Prostate gland (tissue), 2 donors: ENCODE measurements at places on chromosomes 11 and 22. TPM values are rescaled to one million over a fixed set of nuclear protein-coding genes. Genes with fewer than 3 reads are reported as not detected.

- no peak overlapping the region for H3K27ac ChIP-seq
- H3K4me3 ChIP-seq = no peak overlapping the region
- H3K4me1 ChIP-seq = no peaks in the 10 kb centered on the region
Measured at GRCh38 chr11:119650251-119650650, 78.7 kb downstream of the NECTIN1 start.

OR8A1 gene
- not detected for total RNA-seq

GRCh38 chr22:48742556-48743343, 1084.9 kb downstream of the BRD1 start:
- H3K27me3 ChIP-seq = no peaks in the 10 kb centered on the region
- H3K36me3 ChIP-seq = no peaks in the 10 kb centered on the region
- H3K4me3 ChIP-seq = no peak overlapping the region
- no peaks in the 10 kb centered on the region for H3K4me1 ChIP-seq
- DNase-seq = no peak

DNA sequence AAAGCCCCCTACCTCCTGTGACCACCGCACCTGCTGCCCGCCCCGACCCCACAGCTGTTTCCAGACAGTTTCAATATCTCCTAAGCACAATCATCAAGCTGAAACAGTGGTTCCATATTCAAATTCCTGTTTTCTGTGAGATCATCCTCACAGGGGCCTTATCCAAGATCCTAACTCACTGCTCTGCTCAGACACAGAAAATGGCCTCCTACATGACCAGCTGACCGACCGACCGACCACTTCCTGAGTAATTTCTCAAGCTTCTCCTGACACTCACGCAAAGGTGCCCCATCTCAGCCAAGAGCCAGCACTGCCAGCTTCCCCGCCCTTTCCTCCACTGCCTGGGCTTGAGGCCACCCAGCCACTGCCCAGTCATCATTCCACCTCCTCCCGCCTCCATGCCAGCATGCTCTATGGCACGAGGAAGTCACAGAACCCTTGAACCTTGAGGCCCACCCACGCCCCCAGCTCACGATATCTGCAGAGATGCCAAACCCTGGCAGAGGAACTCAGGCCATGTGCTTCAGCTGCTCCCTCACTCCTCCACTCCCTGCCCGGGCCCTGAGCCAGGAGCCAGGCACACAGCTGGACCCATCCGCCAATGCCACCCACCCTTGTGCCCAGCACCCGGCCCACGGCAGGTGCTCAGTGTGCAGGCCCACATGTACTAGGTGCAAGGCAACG, 14.0 kb downstream of the KIAA0930 start:
- DNase-seq = no peak
- H3K4me1 ChIP-seq = peaks cover 12% of the 10 kb centered on the region
- no peaks in the 10 kb centered on the region for H3K36me3 ChIP-seq
- H3K27ac ChIP-seq = peak overlapping the region; percentile 55
- no peaks in the 10 kb centered on the region for H3K27me3 ChIP-seq
- H3K4me3 ChIP-seq = no peak overlapping the region

- no peaks in the 10 kb centered on the region for H3K36me3 ChIP-seq
- H3K4me3 ChIP-seq = no peak overlapping the region
- no peaks in the 10 kb centered on the region for H3K27me3 ChIP-seq
- H3K4me1 ChIP-seq = peaks cover 35% of the 10 kb centered on the region
Measured at GRCh38 chr22:46452195-46453005, 85.0 kb downstream of the CELSR1 start.

PNPLA5 gene
- total RNA-seq = not detected

- no peaks in the 10 kb centered on the region for H3K27me3 ChIP-seq
- DNase-seq = no peak
- no peak overlapping the region for H3K4me3 ChIP-seq
- peaks cover 18% of the 10 kb centered on the region for H3K36me3 ChIP-seq
Measured at GRCh38 chr11:65636108-65637031, 1.5 kb upstream of the SIPA1 start.

SLC22A25 gene
- total RNA-seq = not detected

GRCh38 chr11:32034149-32034548, 56.7 kb upstream of the RCN1 start:
- H3K27ac ChIP-seq = no peak overlapping the region
- no peak for DNase-seq
- no peaks in the 10 kb centered on the region for H3K4me1 ChIP-seq
- H3K27me3 ChIP-seq = no peaks in the 10 kb centered on the region
- H3K4me3 ChIP-seq = no peak overlapping the region

DNA sequence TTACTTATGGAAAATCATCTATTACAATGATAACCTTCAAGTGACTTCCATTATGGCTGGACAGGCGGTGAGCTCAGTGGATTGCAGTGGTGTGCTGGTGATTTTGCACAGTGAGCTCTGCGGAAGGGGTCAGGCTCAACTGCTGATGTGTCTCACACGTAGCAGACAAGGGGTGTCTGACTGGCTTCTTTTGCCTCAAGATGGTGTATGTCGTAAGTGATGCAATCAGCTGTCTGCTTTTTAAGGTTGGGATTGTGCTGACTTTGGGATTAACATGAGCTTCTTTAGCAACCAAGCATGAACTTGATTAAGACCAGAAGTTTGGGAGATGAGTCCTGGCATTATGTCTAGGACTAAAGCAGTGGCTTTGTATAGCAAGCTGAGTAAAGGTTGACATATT, 49.5 kb downstream of the POLD3 start:
- no peaks in the 10 kb centered on the region for H3K27me3 ChIP-seq
- H3K4me1 ChIP-seq = no peaks in the 10 kb centered on the region
- no peak overlapping the region for H3K27ac ChIP-seq
- DNase-seq = no peak
- H3K36me3 ChIP-seq = no peaks in the 10 kb centered on the region

DNA sequence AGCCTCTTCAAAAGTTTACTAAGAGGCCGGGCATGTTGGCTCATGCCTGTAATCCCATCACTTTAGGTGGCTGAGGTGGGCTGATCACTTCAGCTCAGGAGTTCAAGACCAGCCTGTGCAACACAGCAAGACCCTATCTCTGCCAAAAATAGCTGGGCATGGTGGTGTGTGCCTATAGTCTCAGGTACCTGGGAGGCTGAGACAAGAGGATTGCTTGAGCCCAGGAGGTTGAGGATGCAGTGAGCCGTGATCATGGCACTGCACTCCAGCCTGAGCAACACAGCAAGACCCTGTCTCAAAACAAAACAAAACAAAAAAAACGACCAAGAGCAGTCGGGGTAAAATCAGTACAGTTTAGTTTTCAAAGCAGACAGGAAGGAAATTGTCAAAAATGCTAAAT, 4.7 kb upstream of the ADSL start:
- no peaks in the 10 kb centered on the region for H3K27me3 ChIP-seq
- DNase-seq = no peak
- no peak overlapping the region for H3K4me3 ChIP-seq
- no peaks in the 10 kb centered on the region for H3K4me1 ChIP-seq
- H3K27ac ChIP-seq = no peak overlapping the region

SORL1 gene
- 77.4 TPM for total RNA-seq

- no peaks in the 10 kb centered on the region for H3K36me3 ChIP-seq
- H3K4me1 ChIP-seq = no peaks in the 10 kb centered on the region
- DNase-seq = no peak
- H3K27ac ChIP-seq = no peak overlapping the region
- no peaks in the 10 kb centered on the region for H3K27me3 ChIP-seq
Measured at GRCh38 chr22:17366830-17367229, 2.4 kb upstream of the CECR2 start.

DNA sequence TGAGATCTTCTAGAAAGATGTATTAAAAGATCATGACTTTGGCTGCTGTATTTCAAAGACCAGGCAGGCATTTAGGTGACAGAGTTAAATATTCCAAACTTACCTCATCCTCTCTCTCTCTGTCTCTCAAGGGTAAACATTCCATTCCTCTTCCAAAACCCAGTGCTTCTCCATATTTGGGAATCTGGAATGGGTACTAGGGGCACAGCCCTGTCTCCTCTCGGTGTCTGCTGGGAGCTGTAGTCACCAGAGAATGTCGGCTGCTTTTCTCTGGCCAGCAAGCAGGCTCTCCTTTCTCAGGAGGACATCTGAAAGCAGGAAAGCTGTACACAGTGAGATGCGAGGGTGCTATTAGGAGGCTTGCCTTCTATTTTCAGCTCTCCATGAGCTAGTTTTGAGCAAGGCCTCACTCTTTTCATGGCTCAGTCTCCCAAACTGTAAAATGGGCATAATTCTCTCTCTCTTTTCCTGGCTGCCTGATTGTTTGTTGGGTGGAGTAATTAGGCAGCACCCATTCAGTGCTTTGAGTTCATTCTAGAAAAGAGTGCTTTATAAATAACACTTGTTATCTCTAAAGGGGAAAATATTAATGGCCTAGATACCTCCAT, 9.3 kb upstream of the PEX26 start:
- H3K36me3 ChIP-seq = no peaks in the 10 kb centered on the region
- no peaks in the 10 kb centered on the region for H3K27me3 ChIP-seq
- no peak for DNase-seq
- peak overlapping the region; percentile 84 for H3K27ac ChIP-seq
- H3K4me1 ChIP-seq = peaks cover 11% of the 10 kb centered on the region
- H3K4me3 ChIP-seq = no peak overlapping the region

- H3K4me1 ChIP-seq = no peaks in the 10 kb centered on the region
- H3K4me3 ChIP-seq = peak overlapping the region; percentile 41
- no peaks in the 10 kb centered on the region for H3K27me3 ChIP-seq
- no peaks in the 10 kb centered on the region for H3K36me3 ChIP-seq
- H3K27ac ChIP-seq = no peak overlapping the region
- peak; percentile 49 for DNase-seq
Measured at GRCh38 chr22:21657360-21658032, 8.3 kb upstream of the PPIL2 start.

TREH gene
- not detected for total RNA-seq

DNA sequence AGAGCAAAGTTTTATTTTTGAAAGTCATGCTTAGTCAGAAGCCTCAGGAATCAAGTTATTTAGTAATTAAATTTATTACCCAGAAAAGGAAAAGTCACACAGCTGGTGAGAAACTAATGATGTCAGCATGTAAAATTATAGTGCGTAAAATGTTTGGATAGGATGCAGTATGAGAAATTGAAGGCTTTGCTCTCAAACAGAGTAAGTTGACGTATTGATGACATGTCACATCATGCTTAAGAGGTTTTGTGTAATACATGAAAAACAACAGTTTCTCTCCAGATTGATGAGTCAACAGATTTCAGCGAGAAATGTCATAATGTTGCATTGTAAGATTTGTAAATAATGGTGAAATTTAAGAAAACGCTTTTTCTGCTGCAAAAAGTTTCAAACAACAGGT, 769.8 kb downstream of the METTL15 start:
- no peak for DNase-seq
- H3K27ac ChIP-seq = no peak overlapping the region
- H3K4me3 ChIP-seq = no peak overlapping the region
- no peaks in the 10 kb centered on the region for H3K4me1 ChIP-seq
- no peaks in the 10 kb centered on the region for H3K27me3 ChIP-seq

DNA sequence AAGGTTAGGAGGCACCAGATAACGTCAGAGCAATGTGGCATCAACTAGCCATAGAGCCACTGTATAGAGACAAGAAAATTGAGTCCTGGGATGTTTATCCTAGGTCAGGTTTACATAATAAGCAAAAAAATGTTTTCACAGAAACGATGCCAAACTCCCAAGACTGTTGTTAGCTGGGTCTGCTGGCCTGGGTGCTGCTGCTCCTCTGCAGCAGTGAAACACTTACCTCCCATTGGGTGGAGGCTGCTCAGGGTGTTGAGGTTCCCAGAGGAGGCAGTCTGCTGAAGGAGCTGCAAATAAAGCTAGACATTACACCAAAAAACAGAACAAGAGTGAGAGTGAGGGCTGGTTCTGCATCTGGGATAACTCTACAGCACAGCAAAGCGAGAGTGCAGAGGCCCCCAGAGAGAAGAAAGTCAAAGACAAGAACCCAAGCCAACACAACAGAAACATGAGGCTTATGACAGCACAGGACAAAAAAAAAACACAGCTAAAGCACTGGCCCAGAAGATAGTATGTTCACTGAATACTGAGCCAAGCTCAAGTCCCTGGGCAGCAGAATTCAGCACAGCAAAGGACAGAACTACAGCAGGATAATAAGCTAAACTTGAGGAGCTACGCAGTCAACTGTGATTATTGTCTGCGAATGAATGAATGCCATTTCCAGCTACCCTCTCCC, 29.9 kb upstream of the RAPSN start:
- no peak for DNase-seq
- no peaks in the 10 kb centered on the region for H3K4me1 ChIP-seq
- no peak overlapping the region for H3K4me3 ChIP-seq
- H3K27me3 ChIP-seq = no peaks in the 10 kb centered on the region
- no peak overlapping the region for H3K27ac ChIP-seq
- peaks cover 10% of the 10 kb centered on the region for H3K36me3 ChIP-seq

DLG2 gene
- total RNA-seq = 9.8 TPM

DNA sequence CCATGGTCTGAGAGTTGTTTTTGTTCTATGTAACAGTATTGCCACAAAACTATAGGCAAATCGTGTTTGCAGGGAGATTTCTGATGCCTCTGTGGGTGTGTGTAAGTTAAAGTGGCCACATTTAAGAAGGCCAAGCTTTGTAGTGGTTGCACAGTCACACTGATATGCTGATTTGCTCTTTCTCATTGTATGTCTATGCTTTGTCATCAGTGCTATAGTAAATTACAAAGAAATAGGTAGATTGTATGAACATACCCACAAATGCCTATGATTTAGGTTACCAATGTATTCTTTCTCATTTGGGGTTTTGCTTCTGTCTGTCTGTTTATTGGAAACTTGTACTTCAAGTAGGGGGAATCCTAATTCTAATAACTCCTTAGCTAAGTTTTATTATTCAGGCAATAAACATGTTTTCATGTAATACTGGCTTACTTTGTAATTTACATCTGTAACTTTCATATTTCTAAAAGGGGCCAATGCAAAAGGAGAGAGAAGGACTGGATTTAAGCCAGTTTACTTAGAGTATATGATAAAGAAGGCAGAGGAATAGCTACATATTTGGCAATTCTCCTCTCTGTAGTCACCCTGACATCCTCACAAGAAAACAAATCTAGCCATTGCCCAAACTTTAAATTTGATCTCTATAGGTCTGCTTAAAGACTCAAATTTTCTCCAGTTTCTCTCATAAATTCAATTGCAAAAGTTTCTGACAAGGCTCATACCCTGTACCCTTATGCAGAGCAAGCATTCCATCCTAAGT, 2.0 kb downstream of the FIBIN start:
- H3K4me3 ChIP-seq = peak overlapping the region; percentile 31
- DNase-seq = no peak
